ENCODE measurements at places on chromosomes 5 and 9.

DNA sequence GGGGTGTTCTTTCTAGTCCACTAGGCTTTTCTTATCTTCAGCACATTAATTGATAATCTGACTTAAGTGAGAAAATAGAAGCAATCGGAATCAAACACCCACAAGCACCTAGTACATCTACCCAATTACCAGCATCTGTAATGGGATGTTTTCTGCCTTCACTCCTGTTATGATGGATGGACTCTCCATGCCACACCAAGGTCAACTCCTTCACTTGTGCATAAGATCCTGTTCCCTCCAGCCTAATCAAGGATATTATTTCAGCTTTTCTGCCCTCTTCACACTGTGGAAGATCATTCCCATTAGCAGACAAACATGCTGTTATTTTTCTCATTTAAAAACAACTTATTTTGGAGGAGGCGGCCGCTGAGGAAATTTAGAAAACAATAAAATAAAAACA is 162.0 kb upstream of the EDIL3 start:
- DNase-seq: no peak

GRCh38 chr5:59789197-59789596 is 104.3 kb downstream of the PDE4D start:
- no peak for DNase-seq

- DNase-seq: no peak
Measured at GRCh38 chr5:10594591-10595210, 30.8 kb downstream of the ANKRD33B start.

DNA sequence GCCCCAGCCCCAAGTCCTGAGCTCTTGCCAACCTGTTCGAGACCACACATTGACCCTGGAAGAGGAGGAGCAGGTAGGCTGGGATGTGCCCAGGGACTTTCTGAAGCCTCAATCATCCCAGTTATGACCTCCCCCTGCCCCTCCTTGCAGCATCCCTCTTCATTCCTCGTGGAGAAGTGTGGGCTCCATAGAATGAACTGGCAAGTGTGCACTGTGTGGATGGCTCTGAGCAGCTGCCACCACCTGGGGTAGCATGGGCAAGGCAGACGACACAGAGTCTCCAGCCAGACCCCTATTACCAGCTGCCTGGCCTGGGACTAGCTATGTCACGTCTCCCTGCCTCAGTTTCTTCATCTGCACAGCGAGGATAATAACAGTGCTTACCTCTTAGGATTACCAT is 33.5 kb downstream of the GADD45G start:
- DNase-seq: no peak

DNA sequence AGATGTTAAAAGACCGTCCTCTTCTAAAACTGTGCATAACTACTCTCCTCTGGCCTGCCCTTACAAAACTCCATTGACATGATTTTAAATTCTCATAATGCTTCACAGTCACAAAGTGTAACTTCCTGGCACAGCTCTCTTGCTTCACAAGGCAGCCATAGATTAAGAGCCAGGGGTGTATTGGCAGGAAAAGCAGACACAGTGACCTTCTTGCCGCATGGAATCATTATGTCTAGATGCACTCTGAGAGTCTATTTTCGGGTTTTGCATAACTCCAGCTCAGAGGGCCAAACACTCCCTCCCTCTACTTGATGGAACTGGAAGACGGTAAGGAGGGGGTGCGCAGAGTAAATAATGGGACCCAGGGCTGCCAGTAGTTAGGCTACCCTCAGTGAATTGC is 110.1 kb downstream of the MARCHF3 start:
- no peak for DNase-seq

GRCh38 chr5:145591578-145591977 is 243.6 kb downstream of the PRELID2 start:
- DNase-seq: no peak
